ENCODE measurements at places on chromosomes 4 and X. TPM values are rescaled to one million over a fixed set of nuclear protein-coding genes. Genes with fewer than 3 reads are reported as not detected.

MED14 gene
- 14.3 TPM for total RNA-seq

COL4A5 gene
- total RNA-seq = 18.1 TPM

FABP2 gene
- not detected for total RNA-seq

NDST4 gene
- total RNA-seq = not detected

COL4A6 gene
- total RNA-seq = 1.1 TPM

PAGE4 gene
- not detected for total RNA-seq

AR gene
- total RNA-seq = 0.30 TPM

PRAF2 gene
- 11.8 TPM for total RNA-seq

HS3ST1 gene
- total RNA-seq = 0.98 TPM

ITGB1BP2 gene
- 0.20 TPM for total RNA-seq

PLK4 gene
- total RNA-seq = 16.3 TPM

LNX1 gene
- total RNA-seq = 3.0 TPM

VCX3A gene
- total RNA-seq = not detected

ARHGAP6 gene
- 0.10 TPM for total RNA-seq

DOK7 gene
- not detected for total RNA-seq

FREM3 gene
- 0.20 TPM for total RNA-seq

SPARCL1 gene
- total RNA-seq = 60.4 TPM

DCAF12L1 gene
- 0.07 TPM for total RNA-seq

ARR3 gene
- total RNA-seq = not detected

AMER1 gene
- 1.4 TPM for total RNA-seq

NIPAL1 gene
- 2.5 TPM for total RNA-seq

MTCP1 gene
- 3.7 TPM for total RNA-seq

BMX gene
- total RNA-seq = 14.0 TPM

NFKB1 gene
- 38.1 TPM for total RNA-seq

GPC3 gene
- total RNA-seq = not detected

SPANXA2 gene
- not detected for total RNA-seq

HUWE1 gene
- 80.9 TPM for total RNA-seq

GPRASP3 gene
- total RNA-seq = 4.0 TPM

PHKA1 gene
- total RNA-seq = 6.3 TPM

POU4F2 gene
- total RNA-seq = not detected

NAT8L gene
- not detected for total RNA-seq

MND1 gene
- total RNA-seq = 5.7 TPM

MED12 gene
- 18.5 TPM for total RNA-seq

CYBB gene
- not detected for total RNA-seq

REPS2 gene
- total RNA-seq = 1.00 TPM

TENM3 gene
- total RNA-seq = 14.7 TPM
